ENCODE measurements at places on chromosomes 2 and 18. TPM values are rescaled to one million over a fixed set of nuclear protein-coding genes. Genes with fewer than 3 reads are reported as not detected.

Gene PAX8
- 22.3 TPM for polyA plus RNA-seq

Gene DSG1
- polyA plus RNA-seq = 5.4 TPM

Gene TBR1
- polyA plus RNA-seq = 0.92 TPM

Gene THADA
- polyA plus RNA-seq = 29.5 TPM

Gene IL36RN
- polyA plus RNA-seq = not detected

Gene CYS1
- 5.5 TPM for polyA plus RNA-seq

Gene DSEL
- polyA plus RNA-seq = 2.7 TPM
